Upper lobe of left lung (tissue), 6 donors: ENCODE measurements at places on chromosomes 7 and 10. TPM values are rescaled to one million over a fixed set of nuclear protein-coding genes. Genes with fewer than 3 reads are reported as not detected.

DNA sequence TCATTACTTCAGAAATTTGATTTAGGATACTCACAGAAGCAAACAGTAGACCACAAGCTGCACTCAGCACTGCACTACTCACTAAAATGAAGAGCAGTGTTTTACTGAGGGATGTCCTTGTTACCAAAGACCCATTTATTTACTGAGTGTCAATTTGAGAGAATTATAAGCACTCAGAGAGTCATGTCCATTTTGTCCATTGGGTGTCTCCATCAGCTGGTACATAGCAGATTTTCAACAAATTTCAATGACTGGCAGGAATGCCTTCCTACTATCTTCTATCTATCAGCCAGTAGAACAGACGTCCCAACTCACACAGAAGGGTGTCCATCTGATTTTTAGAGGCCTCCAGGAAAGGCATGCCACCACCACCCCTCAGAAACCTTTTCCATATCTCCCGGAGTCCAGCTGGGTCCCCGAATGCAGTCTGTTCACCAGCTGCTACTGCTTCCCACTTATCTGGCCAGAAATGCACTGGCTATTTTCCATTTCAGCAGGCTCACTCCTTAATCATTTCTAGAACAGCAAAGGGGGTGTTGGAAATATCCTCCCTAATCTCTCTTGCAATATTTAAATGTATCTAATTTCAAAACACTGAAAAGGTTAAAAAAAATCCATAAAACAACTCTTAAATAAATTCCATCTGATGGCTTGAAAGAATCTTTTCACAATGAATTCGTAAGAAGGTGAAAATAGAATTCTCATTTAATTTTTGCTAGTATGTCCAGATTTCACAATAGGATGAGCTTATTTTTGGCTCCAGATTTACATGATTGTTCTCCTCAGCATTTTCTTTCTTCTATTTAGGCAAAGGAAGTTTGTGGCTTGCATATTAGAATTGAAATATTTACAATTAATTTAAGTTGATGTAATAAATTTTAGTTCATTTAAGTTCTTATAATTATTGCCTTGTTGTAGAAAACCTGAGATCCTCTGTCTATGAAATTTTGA is 1164.0 kb upstream of the CELF2 start:
- H3K27ac ChIP-seq: no peak overlapping the region
- DNase-seq: no peak
- no peak overlapping the region for H3K4me3 ChIP-seq
- no peaks in the 10 kb centered on the region for H3K27me3 ChIP-seq
- no peaks in the 10 kb centered on the region for H3K36me3 ChIP-seq

DNA sequence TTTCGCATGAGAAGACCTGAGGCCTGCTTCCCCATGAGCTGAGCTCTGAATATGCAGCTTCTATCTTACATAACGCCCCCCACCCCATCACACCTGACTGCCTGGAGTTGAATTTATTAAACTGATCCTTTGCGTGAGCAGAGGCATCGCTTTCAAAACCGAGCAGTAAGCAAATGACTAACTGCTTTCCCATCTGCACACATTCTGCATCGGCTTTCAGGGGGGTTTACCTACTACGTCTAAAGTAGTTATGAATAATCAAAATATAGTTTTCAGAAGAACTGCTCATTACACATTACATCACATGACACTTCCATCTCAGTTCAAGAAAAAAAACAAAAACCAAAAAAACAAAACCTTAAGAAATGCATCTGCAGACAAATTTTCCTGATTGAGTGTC is 54.7 kb upstream of the EGR2 start:
- H3K4me3 ChIP-seq: no peak overlapping the region
- H3K36me3 ChIP-seq: no peaks in the 10 kb centered on the region
- H3K27ac ChIP-seq: no peak overlapping the region
- H3K4me1 ChIP-seq: no peaks in the 10 kb centered on the region

The TSPAN33 gene
- 1.2 TPM for total RNA-seq

The IKZF5 gene
- total RNA-seq: 19.4 TPM
